8988T (cell line): ENCODE measurements at places on chromosomes 1 and 21.

GRCh38 chr1:239386453-239387303, at the start of gene CHRM3:
TSS of gene CHRM3 (plus strand) at chr1:239386568. CDS start at chr1:239907452, 520,884 bp downstream.
- peak; percentile 47 for DNase-seq

DNA sequence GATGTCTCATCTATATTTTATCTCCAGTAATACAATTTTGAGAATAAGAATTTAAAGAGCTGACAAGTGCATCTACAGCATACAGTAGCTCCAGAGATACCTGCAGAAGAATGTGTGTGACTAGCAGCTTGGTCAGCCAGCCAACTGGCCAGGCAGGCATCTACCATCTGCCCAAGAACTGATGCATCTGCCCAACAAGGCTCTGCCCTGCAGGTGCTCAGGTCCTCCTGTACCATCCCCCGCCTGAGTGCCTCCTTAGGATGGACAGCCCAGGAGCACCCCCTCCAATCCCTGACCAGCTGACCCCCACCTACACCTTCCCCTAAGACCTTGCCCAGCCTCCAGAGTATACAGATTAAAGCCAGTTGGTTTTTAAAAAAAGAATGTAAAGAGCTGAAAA, 30.3 kb downstream of the TMEM69 start:
- DNase-seq = no peak

DNA sequence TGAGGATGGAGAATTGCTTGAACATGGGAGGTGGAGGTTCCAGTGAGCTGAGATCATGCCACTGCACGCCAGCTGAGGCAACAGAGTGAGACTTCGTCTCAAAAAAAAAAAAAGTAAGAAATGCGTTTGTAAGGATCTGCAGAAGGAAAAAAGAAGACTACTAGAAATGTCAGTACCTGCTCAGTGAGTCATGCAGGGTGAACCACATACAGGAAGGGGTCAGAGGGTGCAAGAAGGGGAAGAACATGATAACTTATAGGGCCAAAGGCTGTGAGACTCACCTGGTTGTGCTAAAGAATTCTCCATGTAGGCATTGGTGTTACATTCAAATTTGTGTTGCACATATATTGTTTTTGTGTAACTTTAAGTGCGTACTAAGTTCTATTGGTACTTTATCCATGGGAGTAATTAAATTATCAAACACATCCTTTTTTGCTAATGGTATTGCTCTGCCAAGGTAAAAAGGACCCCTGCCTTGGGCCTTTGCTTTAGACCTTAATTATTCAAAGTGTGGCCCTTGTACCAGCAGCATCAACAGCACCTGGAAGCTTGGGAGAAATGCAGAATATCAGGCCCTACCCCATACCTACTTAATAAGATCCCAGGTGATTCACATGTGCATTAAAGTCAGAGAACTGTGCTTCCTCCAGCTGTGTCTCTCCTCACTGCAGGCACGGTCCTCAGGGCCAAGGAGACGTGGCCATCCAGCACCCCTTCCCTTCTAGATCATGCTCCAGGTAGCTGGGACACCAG, 96.4 kb upstream of the PPP2R5A start:
- DNase-seq = no peak

- DNase-seq = no peak
These were observed 50.3 kb downstream of the HIVEP3 start for GRCh38 chr1:41868241-41868998.

GRCh38 chr1:161836018-161836417, 69.9 kb downstream of the ATF6 start:
- DNase-seq = no peak

- no peak for DNase-seq
These were observed 35.3 kb upstream of the CACYBP start for GRCh38 chr1:174964261-174964971.

- no peak for DNase-seq
These were observed 31.9 kb downstream of the NEK2 start for GRCh38 chr1:211643324-211644212.

DNA sequence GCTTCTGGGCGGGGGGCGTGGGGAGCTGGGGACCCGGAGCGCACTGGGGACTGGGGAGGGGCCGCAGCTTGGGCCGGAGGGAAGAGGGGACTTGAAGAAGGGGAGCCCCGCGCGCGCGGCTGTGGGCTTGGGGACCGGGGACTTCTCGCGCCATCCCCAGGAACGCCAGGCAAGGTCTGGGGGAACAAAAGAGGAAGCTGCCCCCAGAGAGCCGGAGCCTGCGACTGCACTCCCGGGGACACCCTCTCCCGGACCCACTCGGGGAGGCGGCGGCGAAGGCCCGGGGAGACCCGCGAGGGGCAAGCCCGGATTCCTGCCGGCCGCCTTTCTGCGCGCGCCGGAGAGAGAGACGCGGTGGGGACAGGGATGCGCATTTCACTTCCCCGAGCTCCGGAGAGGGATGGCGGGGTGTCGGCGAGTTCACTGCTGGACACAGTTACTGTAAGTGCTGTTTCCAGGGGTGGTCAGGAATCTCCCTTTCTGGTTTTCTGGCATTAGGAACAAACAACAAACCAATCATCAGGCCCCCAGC, 732 bp downstream of the ABCG1 start:
- DNase-seq = peak; percentile 46

- DNase-seq = peak; percentile 94
These were observed 3.1 kb downstream of the SMIM1 start for GRCh38 chr1:3775490-3776230.

- DNase-seq = no peak
These were observed 63.9 kb upstream of the AK4 start for GRCh38 chr1:65084066-65084465.

- no peak for DNase-seq
These were observed 128.0 kb downstream of the NTPCR start for GRCh38 chr1:233078396-233078795.

DNA sequence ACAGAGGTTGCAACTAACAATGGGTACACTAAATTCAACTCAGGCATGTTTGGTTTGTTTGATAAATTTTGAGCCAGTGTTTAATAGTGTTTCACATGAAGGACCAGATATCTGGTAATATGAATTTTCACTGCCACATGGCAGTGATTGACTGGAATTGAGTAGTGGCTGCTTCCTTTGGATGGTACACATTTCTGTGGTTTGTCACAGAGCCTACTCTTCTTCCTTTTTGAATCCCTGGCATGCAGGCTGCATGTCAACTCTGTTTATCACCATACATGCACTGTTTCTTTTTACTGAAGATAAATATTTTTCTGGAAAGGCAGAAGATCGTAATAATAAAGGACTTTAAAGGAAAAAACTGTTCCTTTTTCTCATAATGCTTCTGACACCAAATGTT, 35.5 kb downstream of the SDCCAG8 start:
- DNase-seq = no peak

DNA sequence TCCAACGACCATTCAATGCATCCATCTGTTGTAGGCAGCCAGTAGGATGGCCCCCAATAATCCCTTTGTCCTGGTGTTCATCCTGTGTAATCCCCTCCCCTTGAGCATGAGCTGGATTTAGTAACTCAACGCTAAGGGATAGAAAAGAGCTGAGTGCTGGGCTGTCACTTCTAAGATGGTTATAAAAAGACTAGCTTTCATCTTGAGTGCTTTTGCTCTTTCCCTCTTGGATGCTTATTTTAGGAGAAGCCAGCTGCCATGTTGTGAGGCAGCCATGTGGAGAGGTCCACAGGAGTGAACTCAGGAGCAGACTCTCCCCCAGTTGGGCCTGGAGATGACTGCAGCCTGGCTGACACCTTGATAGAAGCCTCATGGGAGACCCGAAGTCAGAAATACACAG, 401.5 kb downstream of the VAV3 start:
- DNase-seq = no peak

GRCh38 chr21:29973258-29973657, 33.5 kb upstream of the GRIK1 start:
- DNase-seq = no peak

DNA sequence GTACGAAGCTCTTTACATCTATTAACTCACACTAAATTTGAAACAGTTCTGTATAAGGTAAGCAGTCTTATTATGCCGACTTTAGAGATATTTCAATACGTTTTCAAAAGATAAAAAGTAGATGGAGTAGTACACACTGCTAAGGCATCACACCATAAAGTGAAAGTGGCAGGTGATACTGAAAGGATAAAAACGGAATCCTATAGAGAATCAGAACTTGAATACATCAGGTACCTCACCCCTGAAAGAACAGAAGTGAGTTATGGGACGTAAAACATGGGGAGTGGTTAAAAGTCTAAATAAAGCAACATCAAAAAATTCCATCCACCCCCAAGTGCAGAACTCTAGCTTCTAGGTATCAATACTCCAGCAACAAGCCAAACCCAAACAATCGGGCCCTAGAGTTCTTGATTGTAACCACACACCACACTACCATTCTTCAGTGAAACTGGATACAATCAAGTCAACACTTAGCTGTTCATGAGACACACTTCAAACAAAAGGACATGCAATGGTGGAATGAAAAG, 142.6 kb downstream of the SMYD3 start:
- DNase-seq = no peak

- no peak for DNase-seq
These were observed 34.4 kb upstream of the ID3 start for GRCh38 chr1:23593556-23594148.

- no peak for DNase-seq
These were observed 16.8 kb downstream of the TRPM2 start for GRCh38 chr21:44370027-44370735.

- DNase-seq = no peak
These were observed 46.4 kb downstream of the KCND3 start for GRCh38 chr1:111943066-111943465.

GRCh38 chr1:228802386-228803220, 67.3 kb downstream of the RHOU start:
- DNase-seq = no peak

GRCh38 chr1:45607404-45608074, 16.3 kb downstream of the CCDC17 start:
- no peak for DNase-seq

- DNase-seq = no peak
These were observed 5.2 kb downstream of the FNDC10 start for GRCh38 chr1:1594602-1595260.

- no peak for DNase-seq
These were observed 54.3 kb downstream of the CD247 start for GRCh38 chr1:167463875-167464575.

- no peak for DNase-seq
These were observed 74.7 kb downstream of the DISC1 start for GRCh38 chr1:231701306-231701705.

GRCh38 chr1:220409771-220410595, 118.0 kb upstream of the MARK1 start:
- no peak for DNase-seq

GRCh38 chr1:109777436-109777835, 13.7 kb upstream of the EPS8L3 start:
- DNase-seq = no peak

DNA sequence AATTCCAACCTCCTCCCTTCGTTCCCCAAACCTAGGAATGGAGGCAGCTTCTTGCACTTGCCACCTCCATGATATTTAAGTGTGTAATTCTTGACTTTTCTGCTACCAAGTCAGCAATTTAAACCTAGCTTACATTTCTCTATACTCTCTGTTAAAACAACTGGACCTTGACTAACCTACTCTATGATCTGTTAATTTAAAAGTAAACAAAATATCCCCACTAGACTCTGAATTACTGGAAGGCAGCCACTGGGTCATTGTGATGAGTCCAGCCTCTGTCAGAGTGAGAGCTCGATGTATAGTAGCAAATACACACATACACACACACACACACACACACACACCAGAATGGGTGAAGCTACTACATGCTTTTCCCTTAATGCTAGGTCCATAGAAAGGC, 40.0 kb upstream of the DHCR24 start:
- DNase-seq = no peak

GRCh38 chr21:38851101-38851500, 45.4 kb downstream of the ETS2 start:
- no peak for DNase-seq

DNA sequence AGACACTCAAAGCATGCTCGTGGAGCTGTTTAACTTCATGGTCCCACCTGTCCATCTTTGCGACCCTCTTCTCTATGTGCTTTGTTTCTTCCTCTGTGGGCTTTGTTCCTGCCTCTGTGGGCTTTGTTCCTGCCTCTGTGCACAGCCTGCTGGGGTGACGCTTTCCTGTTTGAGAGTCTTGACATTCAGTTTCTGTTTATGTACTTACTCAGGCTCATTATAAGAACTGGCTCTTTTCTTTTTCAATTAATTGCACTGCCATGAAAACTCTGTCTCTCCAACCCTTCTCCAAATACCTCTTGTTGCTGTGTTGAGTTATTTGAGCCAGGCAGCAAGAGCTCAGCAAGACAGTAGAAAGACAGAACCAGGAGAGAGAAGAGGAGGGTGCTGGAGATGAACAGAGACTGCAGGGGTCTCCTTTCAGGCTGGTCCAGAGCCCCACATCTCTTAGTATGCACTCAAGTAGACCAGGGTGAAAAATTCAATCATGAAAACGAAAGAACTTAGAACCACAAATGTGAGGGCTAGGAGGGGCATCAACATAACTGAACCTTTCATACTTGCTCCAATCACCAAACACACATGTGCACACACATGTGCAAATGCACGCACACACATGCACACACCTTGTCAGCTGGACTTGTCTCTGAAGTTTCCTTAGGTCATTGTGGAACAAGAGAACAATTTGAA, 88.3 kb upstream of the SGIP1 start:
- DNase-seq = no peak

GRCh38 chr1:205916541-205916940, 26.7 kb downstream of the SLC26A9 start:
- no peak for DNase-seq

GRCh38 chr21:15644489-15644888, 85.3 kb upstream of the USP25 start:
- no peak for DNase-seq

- no peak for DNase-seq
These were observed 5.5 kb upstream of the SYNJ1 start for GRCh38 chr21:32733356-32733755.

- DNase-seq = no peak
These were observed 42.6 kb upstream of the LRP8 start for GRCh38 chr1:53370369-53370961.

DNA sequence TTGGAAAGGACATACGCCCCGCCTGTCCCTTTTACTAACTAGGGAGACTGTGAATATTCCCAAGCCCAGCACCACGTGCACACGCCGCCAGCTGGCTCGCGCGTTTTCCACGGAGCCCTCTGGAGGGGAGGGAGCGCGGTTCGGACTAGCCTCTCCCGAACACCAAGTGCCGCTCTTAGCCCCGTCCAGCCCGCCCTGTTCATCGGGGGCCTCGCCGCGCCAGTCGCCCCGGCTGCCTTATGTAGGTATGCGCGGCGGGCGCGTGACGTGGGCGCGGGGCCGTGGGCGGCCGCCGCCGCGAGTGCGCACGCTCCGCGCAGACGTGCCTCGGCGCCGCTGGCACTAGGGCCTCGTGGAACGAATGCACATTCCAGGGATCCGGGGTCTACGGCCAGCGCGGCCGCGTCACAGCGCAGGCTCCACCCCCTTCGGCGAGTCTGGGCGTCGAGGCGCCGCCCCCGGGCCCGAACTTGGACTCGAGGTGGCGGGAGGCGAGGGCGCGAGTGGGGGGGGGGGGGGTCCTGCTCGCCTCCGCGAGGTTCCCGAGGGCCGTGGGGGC, 767 bp upstream of the IRF2BP2 start:
- DNase-seq = peak; percentile 95

DNA sequence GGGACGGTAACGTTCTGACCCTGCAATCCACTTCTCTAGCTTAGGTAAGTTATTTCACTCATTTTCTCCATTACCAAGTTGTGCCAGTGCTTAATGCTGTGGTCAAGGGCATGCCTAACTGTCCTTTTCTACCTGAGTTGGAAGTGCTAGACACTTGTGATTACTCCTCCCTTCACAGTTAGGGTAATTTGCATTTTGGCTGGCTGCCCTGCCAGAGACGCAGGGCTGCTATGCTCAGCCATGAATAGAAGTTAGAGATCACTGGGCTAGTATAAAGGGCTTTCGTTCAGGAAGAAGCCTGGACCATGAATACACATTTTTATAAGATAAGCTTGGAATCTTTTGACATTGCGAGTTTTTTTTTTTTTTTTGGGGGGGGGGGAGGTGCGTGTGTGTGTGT, 633.2 kb upstream of the NEGR1 start:
- DNase-seq = no peak
